ENCODE measurements at places on chromosomes 6 and 20. TPM values are rescaled to one million over a fixed set of nuclear protein-coding genes. Genes with fewer than 3 reads are reported as not detected.

Gene EYS
- polyA plus RNA-seq, result 0.21 TPM

Gene RING1
- 42.1 TPM for polyA plus RNA-seq

Gene RGS17
- polyA plus RNA-seq, result 0.34 TPM

Gene TP53TG5
- polyA plus RNA-seq, result 3.5 TPM

Gene SUMO4
- 1.4 TPM for polyA plus RNA-seq

Gene GTSF1L
- polyA plus RNA-seq, result not detected

Gene NDRG3
- polyA plus RNA-seq, result 43.4 TPM

Gene CST4
- polyA plus RNA-seq, result not detected

Gene ZC2HC1B
- polyA plus RNA-seq, result not detected

Gene TULP1
- polyA plus RNA-seq, result 0.92 TPM

All from cardiac muscle cell (in vitro differentiated cells and primary cell).